ENCODE measurements at places on chromosomes 1 and 21. TPM values are rescaled to one million over a fixed set of nuclear protein-coding genes. Genes with fewer than 3 reads are reported as not detected.

- peaks cover 43% of the 10 kb centered on the region for H3K36me3 ChIP-seq
- no peaks in the 10 kb centered on the region for H3K27me3 ChIP-seq
- no peak overlapping the region for H3K4me3 ChIP-seq
- no peak overlapping the region for H3K27ac ChIP-seq
Observed at GRCh38 chr1:246893191-246893939, 38.4 kb downstream of the AHCTF1 start.

The GNAT2 gene
- not detected for total RNA-seq

GRCh38 chr1:27872059-27872801 is at the start of gene THEMIS2:
THEMIS2 (plus strand) TSS chr1:27872544; CDS start chr1:27872572, 28 bp downstream.
- peak within 1 kb of the TSS; percentile 31 for H3K27ac ChIP-seq
- H3K4me1 ChIP-seq: peaks cover 6% of the 10 kb centered on the region
- H3K36me3 ChIP-seq: no peaks in the 10 kb centered on the region
- DNase-seq: peak; percentile 41
- H3K27me3 ChIP-seq: peaks cover 12% of the 10 kb centered on the region
- peak within 1 kb of the TSS; percentile 74 for H3K4me3 ChIP-seq

- H3K36me3 ChIP-seq: peaks cover 15% of the 10 kb centered on the region
- H3K4me3 ChIP-seq: no peak overlapping the region
- no peak for DNase-seq
- no peaks in the 10 kb centered on the region for H3K27me3 ChIP-seq
Observed at GRCh38 chr1:20819818-20820217, 32.7 kb upstream of the HP1BP3 start.

The PROK1 gene
- not detected for total RNA-seq

The BTF3L4 gene
- total RNA-seq: 100 TPM

DNA sequence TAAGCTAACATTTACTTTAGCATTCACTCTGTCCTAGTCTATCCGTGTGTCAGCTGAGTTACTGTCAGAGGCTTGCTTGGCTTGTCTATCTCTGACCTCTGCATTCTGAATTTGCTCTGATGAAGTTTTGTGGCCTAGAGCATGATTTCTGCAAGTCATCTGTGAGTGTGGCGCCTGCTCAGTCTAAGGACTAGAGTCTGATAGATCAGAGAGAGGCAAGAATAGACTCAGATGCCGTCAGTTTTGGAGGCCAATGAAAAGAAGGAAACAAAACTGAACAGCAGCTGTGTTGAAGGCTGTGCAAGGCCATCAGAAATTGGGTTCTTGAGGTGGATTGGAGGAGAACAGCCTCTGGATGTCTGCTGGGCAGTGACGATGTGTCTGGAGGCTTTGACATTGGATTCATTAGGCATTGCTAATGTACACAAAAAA is 573.1 kb downstream of the USP25 start:
- no peaks in the 10 kb centered on the region for H3K27me3 ChIP-seq
- H3K4me3 ChIP-seq: no peak overlapping the region
- H3K36me3 ChIP-seq: peaks cover 2% of the 10 kb centered on the region
- H3K27ac ChIP-seq: no peak overlapping the region
- DNase-seq: no peak
- H3K4me1 ChIP-seq: peaks cover 7% of the 10 kb centered on the region

DNA sequence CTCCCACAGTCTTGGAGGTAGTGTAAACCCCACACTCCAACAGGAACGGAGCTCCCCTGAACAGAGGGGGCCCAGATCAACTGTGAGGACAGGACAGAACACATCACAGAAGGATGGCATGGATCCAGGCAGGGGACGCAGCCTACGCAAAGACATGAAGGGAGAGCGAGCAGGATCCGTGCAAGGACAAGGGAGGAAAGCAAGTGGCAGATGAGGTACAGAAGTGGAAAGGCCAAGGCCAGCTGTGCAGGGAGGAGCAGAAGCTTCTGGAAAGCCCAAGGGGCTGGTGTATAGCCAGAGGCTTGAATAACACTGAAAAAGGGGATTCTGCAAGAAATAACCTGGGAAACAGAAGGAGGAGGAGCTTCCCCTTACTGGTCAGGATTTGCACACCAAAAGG is 81.2 kb downstream of the SIPA1L2 start:
- no peak for DNase-seq
- H3K4me1 ChIP-seq: peaks cover 50% of the 10 kb centered on the region
- peak overlapping the region; percentile 23 for H3K4me3 ChIP-seq
- H3K36me3 ChIP-seq: no peaks in the 10 kb centered on the region

The SLAMF9 gene
- total RNA-seq: not detected

DNA sequence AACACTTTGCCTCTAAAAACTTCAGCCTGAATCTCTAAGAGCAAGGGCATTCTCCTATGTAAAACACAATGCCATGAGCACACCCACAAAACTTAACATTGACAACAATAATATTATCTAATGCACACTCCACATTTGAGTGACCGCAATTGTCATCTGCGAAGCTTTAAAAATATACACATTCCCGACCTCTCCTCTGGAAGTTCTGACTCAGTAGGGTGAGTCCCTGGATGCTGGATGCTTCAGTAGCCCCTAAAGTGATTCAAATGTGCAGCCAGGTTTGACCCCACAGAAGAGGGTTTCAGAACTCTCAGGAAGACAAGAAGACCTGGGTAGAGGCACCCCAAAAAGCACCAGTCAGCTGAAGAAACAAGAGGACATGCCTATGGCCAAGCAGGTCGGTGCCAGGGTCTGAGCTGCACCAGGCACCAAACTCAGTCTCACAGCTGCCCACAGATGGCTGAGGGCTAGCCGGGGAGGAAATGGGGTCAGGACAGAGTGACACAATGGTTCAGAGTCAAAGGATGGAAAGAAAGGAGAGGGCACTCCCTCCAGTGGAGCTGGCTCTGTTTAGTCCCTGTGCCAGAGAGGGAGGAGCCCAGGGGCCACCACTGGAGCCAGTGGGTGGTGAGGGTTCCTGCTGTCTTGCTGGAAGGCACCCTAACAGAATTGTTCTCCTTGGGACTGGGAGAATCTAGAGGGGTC is 17.4 kb downstream of the PIK3C2B start:
- no peaks in the 10 kb centered on the region for H3K27me3 ChIP-seq
- H3K4me1 ChIP-seq: peaks cover 5% of the 10 kb centered on the region
- DNase-seq: no peak
- H3K4me3 ChIP-seq: no peak overlapping the region
- peaks cover 6% of the 10 kb centered on the region for H3K36me3 ChIP-seq

- no peaks in the 10 kb centered on the region for H3K36me3 ChIP-seq
- no peak for DNase-seq
Observed at GRCh38 chr1:30829889-30830288, 72.3 kb upstream of the LAPTM5 start.

The DIO1 gene
- total RNA-seq: 1.1 TPM

The SPRR2A gene
- not detected for total RNA-seq

DNA sequence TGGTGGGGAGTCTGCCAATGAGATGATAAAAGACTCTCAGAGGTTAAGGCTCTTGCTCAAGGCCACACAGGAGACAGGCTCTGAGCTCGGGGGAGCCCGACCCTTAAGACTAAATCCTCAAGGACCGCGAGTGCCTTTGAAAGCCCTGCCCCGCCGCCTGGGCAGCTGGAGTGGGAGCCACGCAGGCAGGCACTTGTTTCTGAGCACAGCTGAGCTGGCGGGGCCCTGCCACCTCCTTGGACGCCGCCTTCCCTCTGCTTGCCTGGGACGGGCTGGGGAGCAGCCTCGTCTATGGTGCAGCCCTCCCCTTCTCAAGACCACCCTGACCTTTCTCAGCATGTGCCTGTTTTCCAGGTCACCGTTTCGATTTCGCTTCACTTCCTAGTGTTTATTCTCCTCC is 169.3 kb downstream of the CAMTA1 start:
- H3K27ac ChIP-seq: no peak overlapping the region
- H3K36me3 ChIP-seq: no peaks in the 10 kb centered on the region
- no peak overlapping the region for H3K4me3 ChIP-seq
- H3K27me3 ChIP-seq: no peaks in the 10 kb centered on the region
- peaks cover 18% of the 10 kb centered on the region for H3K4me1 ChIP-seq

The SNRPE gene
- total RNA-seq: 253 TPM

The SPRR5 gene
- total RNA-seq: not detected

- peaks cover 14% of the 10 kb centered on the region for H3K36me3 ChIP-seq
- H3K27ac ChIP-seq: no peak overlapping the region
- no peaks in the 10 kb centered on the region for H3K4me1 ChIP-seq
- no peak overlapping the region for H3K4me3 ChIP-seq
Observed at GRCh38 chr1:212098310-212098709, 62.8 kb downstream of the DTL start.

DNA sequence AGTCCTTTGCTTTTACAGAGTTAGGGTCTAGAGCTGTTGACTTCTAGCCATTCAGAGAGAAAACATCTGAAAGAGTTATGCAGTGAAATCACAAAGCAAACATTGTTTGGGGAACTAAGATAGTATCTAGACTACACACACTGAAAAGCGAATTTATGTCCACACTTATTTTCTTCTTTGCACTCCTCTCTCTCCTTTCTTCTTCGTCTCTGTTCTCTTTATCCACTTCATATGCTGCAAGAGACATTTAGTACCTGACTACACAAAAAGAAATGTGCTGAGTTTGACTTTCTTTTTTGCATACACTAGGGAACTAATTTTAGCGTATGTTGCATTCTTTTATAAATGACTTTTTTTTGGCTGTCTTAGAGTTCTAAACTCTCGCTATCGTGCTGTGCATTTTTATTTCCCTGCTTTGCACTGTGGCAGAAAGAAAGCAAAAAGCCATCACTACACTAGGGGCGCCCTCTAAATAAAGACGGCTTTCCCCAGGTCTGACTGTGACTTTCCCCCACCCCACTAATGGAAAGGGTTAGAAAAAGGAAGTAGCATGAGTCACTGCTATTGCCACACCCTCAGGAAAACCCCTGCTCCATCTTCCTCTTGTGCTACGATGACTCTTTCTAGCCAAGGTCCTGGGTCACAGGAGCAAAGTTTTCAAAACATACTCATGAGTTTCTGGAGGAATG is 65.7 kb downstream of the MAP3K7CL start:
- no peak overlapping the region for H3K4me3 ChIP-seq
- H3K36me3 ChIP-seq: peaks cover 4% of the 10 kb centered on the region
- H3K27ac ChIP-seq: no peak overlapping the region
- no peak for DNase-seq

The HOOK1 gene
- 56.1 TPM for total RNA-seq

The SH2D5 gene
- total RNA-seq: 0.53 TPM

- H3K4me3 ChIP-seq: peak overlapping the region; percentile 67
- H3K36me3 ChIP-seq: no peaks in the 10 kb centered on the region
- peak; percentile 20 for DNase-seq
- no peak overlapping the region for H3K27ac ChIP-seq
Observed at GRCh38 chr1:153261281-153262069, 2.0 kb downstream of the LORICRIN start.

GRCh38 chr1:210367566-210367965 is 38.9 kb downstream of the HHAT start:
- DNase-seq: no peak
- peaks cover 1% of the 10 kb centered on the region for H3K36me3 ChIP-seq
- no peak overlapping the region for H3K27ac ChIP-seq
- H3K4me3 ChIP-seq: no peak overlapping the region
- peaks cover 19% of the 10 kb centered on the region for H3K4me1 ChIP-seq

DNA sequence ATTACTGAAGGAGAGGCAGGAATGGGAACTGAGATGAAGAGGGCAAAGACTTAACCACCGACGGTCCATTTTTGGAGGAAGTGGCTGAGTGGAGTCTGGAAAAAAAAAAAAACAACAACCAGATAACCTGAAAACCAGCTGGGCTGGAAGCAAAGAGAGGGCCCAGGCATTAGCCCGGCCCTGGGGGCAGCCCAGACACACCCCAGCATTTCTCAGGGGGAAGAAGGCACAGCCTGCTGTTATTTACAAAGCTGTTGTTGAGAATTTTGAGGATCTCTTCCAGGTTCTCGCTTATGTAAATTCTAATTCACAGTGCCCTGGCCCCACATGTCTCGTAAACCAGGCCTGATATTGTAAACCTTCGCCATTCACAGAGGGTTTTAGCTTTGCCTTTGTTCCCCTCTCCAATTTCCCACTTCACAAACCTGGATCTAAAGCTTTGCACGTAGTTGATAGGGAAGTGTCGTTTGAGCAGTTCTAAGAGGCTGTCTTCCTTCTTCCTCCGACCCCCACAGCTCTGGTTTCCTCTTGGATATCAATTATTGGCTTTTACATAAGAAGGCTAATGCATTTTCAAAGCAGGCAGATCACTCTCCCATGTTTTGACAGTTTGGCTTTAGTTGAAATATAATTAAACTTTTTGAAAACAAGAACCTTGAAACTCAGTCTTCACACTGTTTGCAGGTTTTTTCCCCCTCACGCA is 161.8 kb upstream of the IRF2BP2 start:
- no peak for DNase-seq
- H3K27me3 ChIP-seq: no peaks in the 10 kb centered on the region
- peaks cover 27% of the 10 kb centered on the region for H3K4me1 ChIP-seq
- peak overlapping the region; percentile 84 for H3K27ac ChIP-seq
- no peak overlapping the region for H3K4me3 ChIP-seq

- H3K4me1 ChIP-seq: peaks cover 5% of the 10 kb centered on the region
- no peak overlapping the region for H3K4me3 ChIP-seq
- peaks cover 3% of the 10 kb centered on the region for H3K36me3 ChIP-seq
- H3K27me3 ChIP-seq: peaks cover 6% of the 10 kb centered on the region
- DNase-seq: no peak
Observed at GRCh38 chr1:24351918-24352627, 32.9 kb downstream of the GRHL3 start.

GRCh38 chr1:198651650-198652400 is 13.0 kb downstream of the PTPRC start:
- no peaks in the 10 kb centered on the region for H3K4me1 ChIP-seq
- no peak overlapping the region for H3K4me3 ChIP-seq
- no peaks in the 10 kb centered on the region for H3K36me3 ChIP-seq
- H3K27ac ChIP-seq: no peak overlapping the region

The ZSCAN20 gene
- total RNA-seq: 8.6 TPM

DNA sequence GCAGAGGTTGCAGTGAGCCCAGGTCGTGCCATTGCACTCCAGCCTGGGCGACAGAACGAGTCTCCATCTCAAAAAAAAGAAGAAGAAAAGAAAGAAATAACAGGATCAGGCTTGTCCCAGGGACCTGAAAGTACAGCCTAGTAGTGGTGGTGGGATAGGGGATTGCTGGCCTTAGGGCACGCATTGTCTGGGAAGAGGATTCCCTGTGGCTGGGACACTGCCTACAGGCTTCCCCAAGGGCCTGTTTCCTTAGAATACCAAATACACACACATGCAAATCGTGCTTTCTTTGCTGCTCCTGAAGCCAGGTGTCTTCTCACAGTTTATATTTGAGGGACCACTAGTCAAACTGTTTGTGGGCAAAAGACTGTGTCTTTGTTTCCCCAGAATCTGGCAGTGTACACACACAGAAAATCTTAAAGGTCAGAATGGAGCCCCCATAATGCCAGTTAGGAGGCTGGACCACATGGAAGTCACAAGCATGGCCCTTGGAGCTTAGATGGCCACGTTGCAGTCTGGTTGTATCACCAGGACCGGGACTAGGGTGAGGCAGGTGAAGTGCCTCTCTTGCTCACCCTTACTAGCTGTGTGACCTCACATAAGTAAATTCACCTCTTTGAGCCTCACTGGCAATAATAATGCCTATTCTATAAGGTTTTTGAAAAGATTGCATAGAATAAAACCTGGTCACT is 12.7 kb upstream of the ASAP3 start:
- no peaks in the 10 kb centered on the region for H3K36me3 ChIP-seq
- no peak overlapping the region for H3K27ac ChIP-seq
- no peak overlapping the region for H3K4me3 ChIP-seq
- H3K27me3 ChIP-seq: peaks cover 1% of the 10 kb centered on the region
- no peaks in the 10 kb centered on the region for H3K4me1 ChIP-seq
- DNase-seq: no peak

GRCh38 chr1:202697038-202697437 is 13.2 kb downstream of the SYT2 start:
- H3K27ac ChIP-seq: no peak overlapping the region
- H3K27me3 ChIP-seq: peaks cover 39% of the 10 kb centered on the region
- no peak for DNase-seq
- H3K4me1 ChIP-seq: no peaks in the 10 kb centered on the region

Data from progenitor cell of endocrine pancreas (in vitro differentiated cells).